Aorta (tissue), 5 donors: ENCODE measurements at places on chromosomes 2 and 18.
A peak's percentile ranks its signal among the peaks of the same experiment; 100 is the strongest.

DNA sequence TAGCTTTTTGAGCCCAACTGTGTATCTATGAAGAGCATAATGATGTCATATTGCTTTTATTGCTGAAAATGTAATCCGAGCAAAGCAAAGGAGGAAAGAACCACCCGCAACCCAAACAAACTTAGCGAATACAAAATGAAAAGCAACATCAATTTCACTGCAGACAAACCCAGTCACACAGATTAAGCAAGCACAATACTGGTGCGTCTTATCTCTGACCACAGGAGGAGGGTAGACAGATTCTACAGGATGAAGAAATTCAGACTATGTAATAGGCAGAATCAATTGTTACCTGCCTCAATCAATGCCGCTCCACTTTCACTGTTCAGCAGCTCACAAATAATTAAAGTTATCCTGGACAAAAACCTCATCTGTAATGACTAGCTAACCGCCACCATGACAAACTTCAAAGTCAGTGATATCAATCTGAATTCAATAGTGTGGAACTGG, 115.5 kb upstream of the SP3 start:
- DNase-seq: no peak

DNA sequence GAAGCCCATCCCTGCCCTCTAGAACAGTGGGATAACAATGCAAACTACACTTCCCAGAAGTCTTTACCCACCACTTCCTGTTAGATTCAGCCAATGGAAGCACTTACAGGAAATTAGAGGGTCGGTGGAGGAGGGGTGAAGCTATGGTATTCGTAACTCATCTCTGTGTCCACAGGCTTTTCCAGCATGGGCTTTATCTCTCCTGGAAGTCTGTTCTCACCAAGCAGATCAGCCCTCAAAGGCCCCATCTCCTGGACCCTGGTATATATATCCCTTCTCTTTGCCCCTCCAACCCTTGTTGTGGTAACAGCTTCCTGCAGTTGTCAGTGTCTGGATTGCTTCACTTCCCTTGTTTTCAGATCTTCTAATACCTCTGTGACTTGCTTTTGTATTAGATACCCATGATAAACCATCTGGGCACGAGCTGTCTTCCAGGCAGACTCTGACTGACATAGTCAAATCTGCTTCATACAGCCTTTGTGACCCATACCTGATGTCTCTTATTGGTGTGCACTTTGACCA, 475.0 kb upstream of the POU3F3 start:
- DNase-seq: no peak

DNA sequence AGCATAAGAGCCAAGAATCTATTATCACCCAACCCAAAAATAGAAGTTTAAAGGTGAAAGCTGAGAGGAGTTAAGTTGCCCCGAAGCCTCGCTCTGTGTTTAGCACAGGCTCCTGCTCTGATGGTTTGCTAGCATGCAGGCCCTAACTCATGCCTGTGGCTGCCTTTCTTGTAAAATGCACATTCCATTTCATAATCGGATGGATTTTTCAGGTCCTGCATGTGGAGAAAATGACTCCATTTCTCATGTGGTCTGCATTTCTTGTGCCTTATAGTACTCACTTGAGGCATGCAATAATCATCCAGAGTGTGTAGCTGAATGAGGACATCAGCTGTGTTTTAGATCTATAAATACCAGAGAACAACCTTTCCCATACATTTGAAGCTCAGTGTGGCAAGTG, 381.8 kb downstream of the CPS1 start:
- no peak for DNase-seq

DNA sequence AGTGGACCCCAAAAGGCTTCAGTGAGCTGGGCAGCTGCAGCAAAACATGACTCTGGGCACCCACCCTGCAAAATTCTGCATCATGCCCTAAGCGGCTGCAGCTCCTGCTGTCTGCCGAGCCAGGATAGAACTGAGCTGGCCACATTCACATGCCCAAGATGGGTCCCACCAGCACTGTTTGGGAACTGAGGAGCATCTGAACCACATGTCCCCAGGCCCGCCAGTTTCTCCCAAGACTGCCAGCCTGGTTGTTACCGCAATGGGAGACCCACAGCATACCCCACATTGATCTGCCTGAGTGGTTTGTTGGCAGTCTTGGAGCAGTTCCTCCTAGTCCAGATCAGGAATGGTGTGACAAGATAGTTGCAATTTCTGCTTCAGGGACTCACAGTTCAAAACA, 946.8 kb downstream of the CPS1 start:
- no peak for DNase-seq

- DNase-seq: no peak
These were observed 143.9 kb upstream of the RND3 start for GRCh38 chr2:150631236-150631821.

GRCh38 chr18:74277296-74277695, 14.5 kb downstream of the CYB5A start:
- no peak for DNase-seq

- no peak for DNase-seq
These were observed 60.5 kb downstream of the AGAP1 start for GRCh38 chr2:235554385-235554784.

GRCh38 chr2:70852824-70853223, 17.2 kb upstream of the CD207 start:
- no peak for DNase-seq

DNA sequence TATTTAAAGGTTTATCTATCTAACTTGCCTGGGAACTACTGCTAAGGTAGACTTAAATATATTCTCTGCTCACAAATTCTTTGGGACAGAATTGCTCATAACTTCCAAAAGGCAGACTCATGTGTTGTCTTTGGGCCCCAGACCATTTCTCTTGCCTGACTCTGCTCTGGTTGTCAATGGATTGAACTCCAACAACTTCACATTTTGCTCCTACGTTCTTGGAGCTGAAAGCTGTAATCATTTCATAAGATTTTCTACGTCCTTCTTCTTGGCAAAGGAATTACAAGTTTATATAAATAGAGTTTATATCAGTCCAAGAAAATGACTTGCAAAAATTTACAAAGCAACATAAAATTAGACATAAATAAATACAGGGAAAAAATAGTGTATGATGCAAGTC, 32.9 kb upstream of the PPM1B start:
- DNase-seq: no peak

GRCh38 chr18:70416496-70416895, 127.7 kb downstream of the SOCS6 start:
- DNase-seq: no peak

DNA sequence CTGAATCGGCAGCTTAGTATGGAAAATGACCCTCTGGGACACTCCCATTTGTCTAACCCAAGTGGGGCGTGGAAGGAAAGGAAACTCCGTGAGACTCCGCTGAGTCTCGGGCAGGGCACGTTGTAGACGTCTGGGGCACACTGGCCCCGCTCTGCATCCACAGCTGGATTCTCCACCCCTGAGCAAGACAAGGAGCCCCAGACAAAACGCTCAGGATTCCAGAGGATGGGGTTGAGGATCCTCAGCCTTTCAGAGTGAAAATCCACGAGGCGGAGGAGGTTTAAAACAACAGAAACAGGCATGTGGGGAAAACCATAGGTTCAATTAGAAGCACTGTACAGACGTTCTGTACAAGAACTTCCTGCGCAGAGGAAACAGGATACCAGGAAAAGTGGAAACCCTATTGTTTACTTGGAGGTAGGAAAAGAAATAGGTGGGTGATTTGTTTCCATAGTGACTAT, 124.9 kb upstream of the ZNF236 start:
- no peak for DNase-seq

- no peak for DNase-seq
These were observed 482.5 kb downstream of the BCL11A start for GRCh38 chr2:60070736-60071489.

DNA sequence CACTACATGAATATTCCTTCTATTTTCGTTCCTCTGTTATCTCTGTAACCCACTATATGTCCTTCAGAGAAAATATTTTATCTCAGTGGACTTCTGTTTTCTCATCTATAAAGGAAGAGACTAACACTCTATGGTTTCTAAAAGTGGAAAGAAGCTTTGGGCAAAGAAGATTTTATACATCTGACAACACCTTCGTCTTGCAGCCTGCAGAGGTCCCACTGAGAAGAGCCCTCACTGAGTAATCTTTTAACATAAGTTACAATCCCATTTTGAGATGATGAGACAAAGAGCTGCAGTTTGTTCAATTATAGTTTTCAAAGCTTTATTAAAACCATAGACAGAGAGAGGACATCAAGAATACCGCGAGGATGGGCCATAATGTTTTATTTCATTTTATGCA, 28.7 kb downstream of the XIRP2 start:
- DNase-seq: no peak

DNA sequence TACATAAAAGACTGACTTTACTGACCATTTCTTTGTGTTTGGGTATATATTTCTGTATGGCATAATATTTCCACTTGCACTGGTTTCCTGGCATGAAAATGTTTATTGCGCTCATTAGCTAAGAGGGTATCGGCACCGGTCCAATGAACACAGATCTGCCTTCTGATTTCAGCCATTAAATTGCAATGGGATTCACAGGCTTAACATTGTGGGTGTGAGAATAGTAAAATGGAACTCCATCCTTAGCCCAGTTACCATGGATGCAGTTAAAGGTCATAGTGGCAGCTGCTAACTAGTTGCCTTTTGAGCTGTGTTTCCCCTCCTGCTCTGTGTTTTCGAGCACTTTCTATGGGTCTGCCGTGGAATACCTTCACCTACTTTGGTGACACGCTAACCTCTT, 352.6 kb upstream of the POU3F3 start:
- DNase-seq: no peak

DNA sequence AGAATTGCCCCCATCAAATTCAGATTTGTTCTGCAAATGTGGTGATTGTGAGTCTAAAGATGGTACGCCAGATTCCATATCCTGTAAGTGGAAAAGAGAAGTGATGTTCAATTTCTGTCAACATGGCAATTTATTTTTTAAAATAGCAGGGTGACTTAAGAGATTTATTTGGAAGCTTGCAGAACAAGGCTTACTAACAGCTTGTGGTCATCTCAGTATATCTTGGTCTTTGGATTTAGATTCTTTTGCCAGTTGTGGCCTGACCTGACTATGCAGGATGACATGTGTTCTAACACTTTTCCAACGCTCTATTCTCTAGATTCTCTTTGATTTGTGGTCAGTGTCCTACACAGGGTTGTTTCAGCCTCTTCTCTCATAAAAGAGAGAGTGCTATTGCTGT, 74.4 kb downstream of the MAP3K20 start:
- DNase-seq: no peak

GRCh38 chr2:30569946-30570345, 122.9 kb downstream of the LCLAT1 start:
- no peak for DNase-seq

DNA sequence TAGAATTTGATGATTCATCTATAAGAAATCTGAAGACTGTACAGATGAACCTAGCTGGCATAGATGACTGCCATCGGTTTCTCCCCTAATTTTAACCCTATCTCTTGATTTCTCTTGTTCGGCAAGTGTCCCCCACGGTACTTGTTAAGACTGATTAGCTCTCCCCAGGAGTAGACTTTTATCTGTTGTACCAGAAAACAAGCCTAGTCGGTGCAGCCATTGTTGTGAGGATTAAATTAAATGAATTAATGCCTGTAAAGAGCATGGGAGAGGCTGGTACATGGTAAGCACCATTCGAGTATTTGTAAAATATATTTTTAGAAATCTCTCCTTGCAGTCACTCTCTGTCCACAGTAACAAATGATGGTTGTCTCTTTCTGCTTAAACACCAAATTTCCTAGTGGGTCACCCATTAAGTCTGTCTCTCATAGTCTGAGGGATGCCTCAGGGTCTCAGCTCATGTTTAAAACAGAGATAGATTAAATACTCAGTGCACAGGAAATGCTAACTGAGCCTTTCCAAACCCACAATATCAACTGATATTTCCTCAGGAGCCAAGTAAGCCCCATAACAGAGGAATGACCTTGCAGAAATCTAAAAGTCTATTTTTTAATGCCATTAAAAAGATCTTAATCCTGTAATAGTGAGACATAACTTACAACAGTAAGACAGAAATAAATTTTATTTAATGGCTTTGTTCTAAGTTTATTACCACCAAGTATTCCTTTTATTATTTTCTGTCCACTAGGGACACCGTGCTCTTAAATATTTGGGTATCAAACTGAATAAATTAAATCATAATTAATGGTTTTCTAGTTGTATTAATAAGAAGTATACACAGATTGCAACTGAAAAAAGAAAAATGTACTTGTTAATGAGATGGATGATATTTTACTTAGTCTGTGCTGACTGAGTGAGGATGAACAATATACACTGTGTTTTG, 2.9 kb upstream of the B4GALT6 start:
- DNase-seq: no peak

GRCh38 chr2:171227066-171227782, 66.5 kb upstream of the TLK1 start:
- DNase-seq: no peak

DNA sequence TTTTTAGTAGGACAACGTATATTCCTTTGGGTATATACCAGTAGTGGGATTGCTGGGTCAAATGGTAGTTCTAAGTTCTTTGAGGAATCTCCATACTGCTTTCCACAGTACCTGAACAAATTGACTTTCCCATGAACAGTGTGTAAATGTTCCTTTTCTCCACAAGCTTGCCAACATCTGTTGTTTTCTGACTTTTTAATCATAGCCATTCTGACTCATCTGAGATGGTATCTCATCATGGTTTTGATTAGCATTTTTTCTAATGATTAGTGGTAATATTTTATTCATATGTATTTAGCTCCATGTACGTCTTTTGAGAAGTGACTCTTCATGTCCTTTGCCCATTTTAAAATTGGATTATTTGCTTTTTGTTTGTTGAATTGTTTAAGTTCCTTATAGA, 58.4 kb upstream of the CERS6 start:
- no peak for DNase-seq

GRCh38 chr2:95346231-95346737, 49.1 kb downstream of the KCNIP3 start:
- DNase-seq: peak; percentile 92

GRCh38 chr2:31505111-31505510, 75.6 kb downstream of the SRD5A2 start:
- DNase-seq: no peak

- no peak for DNase-seq
These were observed 325.4 kb downstream of the ERBB4 start for GRCh38 chr2:212213191-212213590.
